LNCaP clone FGC (cell line): ENCODE measurements at places on chromosomes 11 and 22.

GRCh38 chr11:2817431-2817830 lies 68.1 kb downstream of the CDKN1C start:
- no peak for DNase-seq

DNA sequence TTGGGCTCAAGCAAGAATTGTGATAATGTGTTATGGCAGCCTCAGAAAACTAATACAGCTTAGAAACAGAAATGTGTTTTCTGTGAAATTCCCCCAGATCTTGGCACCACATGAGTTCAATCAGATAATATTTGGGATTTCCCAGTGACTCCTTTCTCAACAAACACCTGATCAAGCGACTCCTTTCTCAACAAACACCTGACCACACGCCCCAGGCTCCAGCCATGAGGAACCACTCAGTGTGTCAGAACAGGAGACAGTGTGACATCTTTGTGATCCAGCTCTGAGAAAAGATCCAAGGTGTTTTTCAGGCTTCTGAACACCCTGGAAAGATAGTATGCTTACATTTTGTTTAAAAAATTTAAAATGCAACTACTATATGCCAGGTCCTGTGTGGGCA lies 1.9 kb upstream of the UVRAG start:
- DNase-seq: no peak

DNA sequence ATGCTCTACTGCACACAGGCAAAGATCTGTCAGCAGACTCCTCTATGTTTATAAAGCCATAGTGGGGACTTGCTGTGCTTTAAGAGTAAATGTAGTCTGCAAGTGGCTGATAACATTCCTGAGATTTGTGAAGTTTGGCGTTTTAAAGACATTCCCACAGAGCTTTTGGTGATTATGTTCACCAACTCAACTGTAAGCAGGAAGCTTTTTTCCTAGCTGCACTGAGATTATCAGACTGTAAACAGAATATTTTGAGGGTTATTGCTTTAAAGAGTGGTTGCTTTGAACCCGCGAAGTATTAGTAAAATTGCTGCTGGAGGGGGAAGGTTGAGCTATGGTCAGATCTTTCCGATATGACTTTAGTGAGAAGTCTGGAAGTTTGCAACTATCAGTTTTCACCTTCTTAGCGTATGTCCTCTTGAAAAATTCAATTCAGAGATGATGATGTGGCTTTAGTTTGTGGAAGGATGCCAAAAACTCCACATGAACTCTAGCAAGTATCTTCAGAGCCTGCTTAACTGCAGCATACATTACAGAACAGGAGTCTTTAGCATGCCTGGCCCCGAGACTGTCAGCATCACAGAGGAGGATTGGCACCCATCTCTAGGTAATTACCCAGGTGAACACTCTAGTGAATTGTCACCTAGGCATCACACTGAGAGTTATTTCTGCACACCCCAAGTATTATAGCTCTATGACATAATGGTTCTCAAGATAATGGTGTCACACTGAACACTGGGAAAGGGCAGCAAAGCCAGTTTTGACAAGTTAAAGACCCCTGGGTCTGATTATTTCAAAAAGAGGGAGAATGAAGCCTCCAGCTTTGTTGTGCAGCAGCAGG lies 89.9 kb downstream of the MTNR1B start:
- no peak for DNase-seq

GRCh38 chr11:75375626-75376025 lies 23.7 kb upstream of the RPS3 start:
- no peak for DNase-seq

DNA sequence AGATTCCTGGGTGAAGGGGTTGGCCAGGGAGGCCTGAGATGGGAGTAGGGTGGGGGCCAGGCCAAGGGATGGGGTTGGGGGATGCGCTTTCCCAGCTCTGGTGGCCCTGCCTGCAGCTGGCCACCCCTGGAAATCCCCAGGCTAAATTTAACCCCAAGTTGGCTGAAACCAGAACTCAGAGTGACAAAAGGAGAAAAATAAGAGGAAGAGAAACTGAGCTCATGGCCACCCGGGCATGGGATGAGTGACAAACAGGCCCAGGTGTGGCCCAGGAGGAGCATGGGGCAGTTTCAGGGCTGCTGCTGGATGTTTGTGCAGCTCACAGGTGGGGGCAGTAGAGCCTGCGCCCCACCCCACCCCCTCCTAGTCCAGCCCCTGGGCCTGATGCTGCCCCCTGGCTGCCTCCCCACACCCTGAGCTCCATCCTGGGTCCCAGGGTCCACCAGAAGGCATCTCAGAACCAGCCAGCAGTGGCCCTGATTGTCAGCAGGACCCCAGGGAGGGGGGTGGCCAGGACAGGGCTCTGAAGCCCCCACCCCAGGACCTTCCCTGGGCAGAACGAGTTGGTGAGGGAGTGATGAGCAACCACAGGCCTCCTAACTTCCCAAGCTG lies 48.0 kb downstream of the IGLL5 start:
- DNase-seq: no peak

- no peak for DNase-seq
Observed at GRCh38 chr11:115930886-115931547, 426.8 kb upstream of the CADM1 start.

DNA sequence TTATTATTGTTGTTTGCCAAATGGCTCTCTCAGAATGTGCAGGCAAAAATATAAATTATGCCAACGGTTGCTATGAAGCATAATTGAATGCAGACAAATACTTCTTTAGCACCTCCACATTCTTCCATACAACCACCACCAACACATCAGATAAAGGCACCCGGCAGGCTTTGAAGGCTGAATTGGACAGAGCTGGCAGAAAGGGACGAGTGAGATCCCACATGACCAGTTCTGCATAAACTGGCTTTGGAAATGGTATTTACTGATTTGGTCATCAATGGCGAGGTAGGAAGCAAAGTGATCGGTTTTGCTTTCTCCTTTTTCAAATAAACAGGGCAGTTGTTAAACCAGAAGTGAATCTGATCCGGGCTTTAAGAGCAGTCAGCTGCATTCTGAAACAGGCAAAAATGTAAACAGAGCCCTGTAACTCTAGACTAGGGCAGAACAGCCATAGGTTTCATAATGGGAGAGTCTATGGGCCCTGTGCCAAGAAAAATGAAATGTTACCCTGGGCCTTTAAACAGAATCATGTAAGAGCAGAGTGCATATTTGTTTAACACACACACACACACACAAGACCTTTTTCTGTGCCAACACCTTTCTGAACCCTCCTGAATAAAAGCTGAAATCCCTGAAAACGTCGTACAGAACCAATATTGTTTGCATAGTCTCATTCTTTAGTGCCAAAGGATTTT lies 97.7 kb downstream of the MPPED2 start:
- peak; percentile 56 for DNase-seq

DNA sequence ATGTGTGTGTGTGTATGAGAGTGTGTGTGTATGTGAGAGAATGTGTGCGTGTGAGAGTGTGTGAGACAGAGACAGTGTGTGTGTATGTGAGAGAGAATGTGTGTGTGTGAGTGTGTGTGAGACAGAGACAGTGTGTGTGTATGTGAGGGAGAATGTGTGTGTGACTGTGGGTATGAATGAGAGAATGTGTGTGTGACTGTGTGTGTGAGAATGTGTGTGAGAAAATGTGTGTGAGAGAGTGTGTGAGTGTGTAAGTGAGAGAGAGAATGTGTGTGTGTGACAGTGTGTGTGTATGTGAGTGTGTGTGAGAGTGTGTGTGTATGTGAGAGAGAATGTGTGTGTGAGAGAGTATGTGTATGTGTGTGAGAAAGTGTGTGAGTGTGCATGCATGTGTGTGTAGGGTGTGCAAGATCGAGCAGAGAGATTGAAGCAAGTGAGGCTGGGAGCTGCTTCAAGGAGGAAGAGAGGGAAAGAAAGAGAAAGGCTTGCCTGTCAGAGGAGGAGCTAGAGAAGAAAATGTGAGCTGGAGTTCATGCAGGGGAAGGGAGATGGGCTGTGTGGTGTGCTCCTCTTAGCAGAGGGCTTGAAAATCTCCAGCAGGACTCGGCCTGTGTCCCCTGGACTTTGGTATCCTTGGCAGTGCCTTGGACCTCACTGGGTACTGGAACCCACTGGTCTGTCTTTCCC lies 27.7 kb upstream of the TP53I11 start:
- no peak for DNase-seq

GRCh38 chr22:32518381-32518780 lies 43.8 kb downstream of the FBXO7 start:
- DNase-seq: no peak

DNA sequence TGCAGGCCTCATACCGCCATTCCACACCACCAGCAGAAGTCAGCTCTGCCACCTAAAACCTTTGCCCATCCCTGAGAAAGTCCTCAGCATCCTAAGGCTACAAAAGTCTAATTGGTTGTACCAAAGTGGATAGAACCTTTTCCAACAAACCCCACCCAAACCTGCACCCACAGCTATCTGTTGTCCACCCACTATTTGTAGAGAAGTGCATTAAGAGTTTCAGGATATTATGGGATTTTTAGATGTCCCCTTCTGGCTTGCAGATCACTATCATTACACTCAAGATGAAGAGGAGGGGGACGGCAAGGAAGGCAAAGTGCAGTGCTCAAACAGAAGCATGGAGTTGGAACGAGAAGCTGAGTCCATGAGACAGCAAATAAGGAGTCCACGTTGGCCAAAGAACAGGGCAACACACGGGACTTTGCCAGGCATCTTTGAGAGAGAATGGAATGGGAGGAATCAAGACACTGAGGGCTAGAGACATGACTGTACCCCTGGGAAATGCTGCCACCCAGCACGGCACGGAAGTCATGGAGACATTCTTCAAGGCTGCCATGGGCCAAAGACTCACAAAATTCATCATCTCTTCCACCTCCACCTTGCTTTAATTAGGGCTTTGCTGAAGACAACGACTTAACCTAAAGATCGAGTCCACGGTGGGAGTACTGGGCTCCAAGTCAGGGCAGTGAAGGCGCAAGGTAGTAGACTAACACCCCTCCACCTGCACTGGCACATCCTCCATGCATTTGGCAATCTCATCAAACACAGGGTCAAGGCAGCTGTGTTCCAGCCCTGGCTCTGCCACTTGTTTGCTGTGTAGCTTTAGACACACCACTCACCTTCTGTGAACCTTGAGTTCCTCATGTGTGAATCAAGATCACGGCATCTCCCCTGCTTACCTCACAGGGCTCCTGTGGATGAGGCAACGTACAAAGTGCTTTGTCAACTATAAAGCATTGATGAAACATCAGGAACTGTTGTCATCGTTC lies 112.9 kb upstream of the TMEM45B start:
- no peak for DNase-seq

GRCh38 chr11:130279989-130280388 lies 34.7 kb downstream of the ZBTB44 start:
- DNase-seq: no peak

DNA sequence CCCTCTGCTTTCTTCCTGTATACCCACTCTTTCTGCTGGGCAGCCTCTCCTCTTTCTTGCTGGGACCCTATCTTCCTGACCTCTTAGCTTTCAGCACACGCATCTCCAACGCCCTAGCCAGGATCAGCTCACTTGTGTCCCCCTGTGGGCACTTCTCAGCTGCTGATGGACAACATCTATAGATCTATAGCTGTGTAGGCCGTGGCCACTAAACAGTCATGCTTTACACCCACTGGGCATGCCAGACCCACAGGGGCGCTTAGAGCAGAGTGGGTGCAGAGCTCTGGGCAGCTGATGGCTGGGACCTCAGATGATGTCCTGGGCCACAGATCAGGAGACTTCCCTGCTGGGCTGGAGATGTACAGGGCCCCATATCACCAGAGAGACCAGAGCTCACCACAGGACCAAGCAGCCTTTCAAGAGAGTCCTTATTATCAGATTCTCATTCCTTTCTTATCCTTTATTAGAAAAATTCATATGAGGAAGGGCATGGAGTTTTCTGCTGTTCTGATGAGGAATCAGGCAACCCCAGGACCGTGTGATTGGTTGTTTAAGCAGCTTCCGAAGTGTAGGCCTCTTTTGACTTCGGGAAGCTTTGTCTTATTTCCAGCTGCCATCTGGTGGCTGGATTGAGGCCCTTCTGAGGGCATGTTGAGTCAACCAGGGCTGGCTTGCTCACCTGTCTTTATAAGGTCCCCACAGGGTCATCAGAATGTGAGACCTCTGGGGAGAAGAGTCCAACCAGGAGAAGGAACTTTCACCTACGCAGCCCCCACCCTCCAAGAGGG lies 60.5 kb downstream of the OSBP2 start:
- DNase-seq: peak; percentile 44

- DNase-seq: no peak
Observed at GRCh38 chr11:75475767-75476650, 43.0 kb upstream of the KLHL35 start.

DNA sequence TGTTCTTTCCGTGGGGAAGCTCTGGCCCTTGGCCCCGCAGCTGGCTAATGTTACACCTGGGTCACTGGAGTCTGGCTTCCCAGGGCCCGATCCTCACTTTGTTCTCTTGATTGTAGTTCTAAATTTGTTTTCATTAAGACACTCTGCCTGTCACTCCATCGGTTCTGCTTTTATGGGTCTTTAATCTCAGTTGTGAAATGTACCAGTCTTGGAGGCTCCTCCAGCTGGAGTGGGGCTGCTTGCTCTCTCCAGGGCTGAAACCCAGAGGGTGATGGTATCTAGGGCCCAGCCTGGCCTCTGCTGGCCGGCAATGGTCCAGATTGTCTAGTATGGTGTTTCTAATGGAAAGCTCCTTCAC lies 352.9 kb downstream of the TENM4 start:
- DNase-seq: no peak

DNA sequence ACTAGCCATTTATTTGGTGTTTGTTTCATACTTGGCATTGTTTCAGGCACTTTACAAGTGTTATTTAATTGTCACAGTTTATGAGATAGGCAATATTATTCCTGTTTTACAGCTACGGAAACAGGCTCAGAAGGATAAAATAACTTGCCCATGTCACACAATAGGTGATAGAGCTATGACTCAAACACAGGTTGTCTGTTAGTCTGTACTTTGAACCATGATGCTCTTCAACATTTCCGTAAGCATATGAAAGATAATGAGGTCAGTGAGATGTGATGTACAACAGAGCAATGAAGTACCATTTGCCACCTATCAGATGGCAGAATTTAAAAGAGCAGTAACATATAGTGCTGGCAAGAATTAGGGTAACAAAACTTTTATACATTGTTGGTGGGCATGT lies 15.3 kb downstream of the TUG1 start:
- no peak for DNase-seq

GRCh38 chr11:46249103-46249937 lies 28.1 kb upstream of the CREB3L1 start:
- DNase-seq: no peak

DNA sequence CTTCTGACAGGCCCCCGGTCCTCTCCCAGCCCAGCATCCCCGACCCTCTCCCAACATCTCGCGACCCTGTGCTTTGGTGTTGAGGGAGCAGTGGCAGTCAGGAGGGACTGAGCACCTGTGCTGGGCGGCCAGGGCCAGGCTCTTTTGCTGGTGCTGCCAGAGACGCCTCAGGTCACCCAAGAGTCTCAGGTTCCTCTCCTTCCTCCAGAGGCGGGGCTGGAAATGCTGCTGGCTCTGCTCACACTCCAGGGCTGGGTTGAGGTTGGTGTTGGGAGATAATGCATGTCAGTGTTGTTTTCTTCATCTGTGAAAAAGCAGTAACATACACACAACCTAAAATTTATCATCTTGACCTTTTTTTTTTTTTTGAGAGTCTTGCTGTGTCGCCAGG lies 1.2 kb upstream of the IGLL1 start:
- DNase-seq: no peak
